ENCODE measurements at places on chromosomes 6 and 20. TPM values are rescaled to one million over a fixed set of nuclear protein-coding genes. Genes with fewer than 3 reads are reported as not detected.

- DNase-seq, result no peak
These were observed 41.6 kb upstream of the ANKEF1 start for GRCh38 chr20:9993137-9993536.

Gene KCNK16
- not detected for total RNA-seq

Gene TMEM30A
- 136 TPM for total RNA-seq

DNA sequence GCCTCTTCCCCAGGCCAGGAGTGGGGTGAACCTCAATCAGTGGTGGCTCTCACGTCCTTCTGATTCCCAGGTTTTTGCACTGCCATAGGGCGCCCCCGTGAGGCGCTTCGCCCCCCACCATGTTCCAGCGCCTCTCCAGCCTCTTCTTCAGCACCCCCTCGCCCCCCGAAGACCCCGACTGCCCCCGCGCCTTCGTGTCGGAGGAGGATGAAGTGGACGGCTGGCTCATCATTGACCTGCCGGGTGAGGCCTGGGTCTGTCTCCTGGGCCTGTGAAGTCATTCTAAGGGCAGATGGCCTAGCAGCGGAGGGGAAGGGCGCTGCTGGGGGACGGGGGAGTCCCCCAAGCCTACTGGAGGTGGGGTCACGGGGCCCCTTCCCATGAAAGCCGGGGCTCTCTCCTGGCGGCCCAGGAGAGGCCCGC, 4.5 kb downstream of the TP53INP2 start:
- peak; percentile 23 for DNase-seq

- DNase-seq, result no peak
These were observed 21.6 kb downstream of the TFEB start for GRCh38 chr6:41713650-41714291.

- DNase-seq, result peak; percentile 60
These were observed 184.2 kb upstream of the BMP2 start for GRCh38 chr20:6583134-6583738.

GRCh38 chr20:7113577-7114466, 346.3 kb downstream of the BMP2 start:
- peak; percentile 59 for DNase-seq

DNA sequence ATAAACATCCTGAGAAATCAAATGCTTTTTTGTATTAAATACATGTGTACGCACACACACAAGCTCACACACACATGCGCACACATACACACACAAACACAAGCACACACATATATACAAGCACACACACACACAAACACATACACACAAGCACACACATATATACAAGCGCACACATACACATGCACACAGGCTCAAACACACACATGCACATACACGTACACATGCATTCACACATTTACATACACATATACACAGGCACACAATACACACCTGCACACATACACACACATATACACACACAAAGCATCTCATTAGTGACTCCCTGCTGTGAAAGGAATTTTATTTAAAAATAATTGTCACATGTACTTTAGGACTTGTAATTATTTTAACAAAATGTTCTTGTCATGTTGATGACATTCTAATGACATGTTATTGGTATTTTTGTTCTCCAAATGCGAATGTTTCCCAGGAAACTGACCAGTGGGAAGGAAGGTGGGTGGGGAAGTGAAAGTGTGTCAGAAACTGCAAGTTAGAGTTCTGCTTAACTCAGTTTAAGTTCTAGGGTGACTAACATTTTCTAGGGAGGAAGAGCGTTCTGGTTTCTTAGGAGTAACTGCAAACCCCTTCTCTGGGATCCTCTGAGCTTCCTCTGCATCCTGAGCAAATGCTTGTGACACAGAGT, 113.9 kb upstream of the ZNF217 start:
- peak; percentile 43 for DNase-seq

Gene RFX6
- total RNA-seq, result not detected

Gene WFDC12
- not detected for total RNA-seq

Gene FAM110A
- total RNA-seq, result 5.4 TPM

- DNase-seq, result no peak
These were observed 43.4 kb upstream of the TRAM2 start for GRCh38 chr6:52620055-52620905.

DNA sequence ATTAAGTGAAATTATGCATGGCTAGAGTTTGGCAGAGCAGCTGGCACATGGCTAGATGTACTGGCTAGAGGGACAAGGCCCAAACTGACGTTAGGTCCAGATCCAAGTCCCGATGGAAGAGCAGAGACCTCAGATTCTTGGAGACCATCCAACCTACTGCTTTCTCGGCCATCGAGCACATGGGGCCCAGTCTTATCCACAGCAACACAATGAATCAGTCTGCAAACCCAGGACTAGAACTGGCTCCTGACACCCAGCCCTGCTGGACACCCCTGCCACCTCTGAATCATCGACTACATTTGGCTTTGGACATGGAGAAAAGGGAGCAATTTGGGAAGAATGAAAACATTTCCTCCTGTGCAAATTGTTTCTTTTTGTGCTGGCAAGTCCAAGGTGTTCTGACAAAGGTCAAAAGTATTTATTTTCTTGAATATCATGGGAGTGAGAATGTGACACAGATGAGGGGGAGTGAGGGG, 23.9 kb upstream of the YWHAB start:
- peak; percentile 93 for DNase-seq

DNA sequence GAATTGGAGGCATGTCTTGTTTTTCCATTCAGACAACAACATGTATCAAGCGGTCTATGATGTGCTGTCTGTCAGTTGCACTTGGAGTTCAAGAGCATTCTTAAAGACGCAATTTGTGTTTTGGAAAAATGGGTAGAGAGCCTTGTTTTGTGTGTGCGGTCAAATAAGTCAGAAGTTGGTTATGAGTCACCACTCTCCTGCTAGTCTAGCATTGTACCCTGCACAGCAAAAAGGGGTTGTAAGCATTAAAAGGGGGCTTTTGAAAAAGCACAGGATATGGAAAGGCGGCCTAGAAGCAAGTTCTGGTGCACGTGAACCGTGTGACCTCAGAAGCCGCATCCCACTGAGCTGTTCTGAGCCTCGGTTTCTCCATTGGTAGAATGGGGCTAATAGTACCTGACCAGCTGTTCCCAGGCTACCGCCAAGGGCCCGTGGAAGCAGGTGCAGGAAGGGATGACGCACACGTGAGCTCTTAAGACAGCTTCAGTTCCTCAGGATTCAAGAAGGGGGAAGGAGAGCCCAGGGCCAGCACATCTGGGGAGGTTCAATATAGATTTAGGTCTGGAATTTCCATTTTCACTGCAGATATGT, 61.6 kb upstream of the SNX9 start:
- DNase-seq, result no peak

DNA sequence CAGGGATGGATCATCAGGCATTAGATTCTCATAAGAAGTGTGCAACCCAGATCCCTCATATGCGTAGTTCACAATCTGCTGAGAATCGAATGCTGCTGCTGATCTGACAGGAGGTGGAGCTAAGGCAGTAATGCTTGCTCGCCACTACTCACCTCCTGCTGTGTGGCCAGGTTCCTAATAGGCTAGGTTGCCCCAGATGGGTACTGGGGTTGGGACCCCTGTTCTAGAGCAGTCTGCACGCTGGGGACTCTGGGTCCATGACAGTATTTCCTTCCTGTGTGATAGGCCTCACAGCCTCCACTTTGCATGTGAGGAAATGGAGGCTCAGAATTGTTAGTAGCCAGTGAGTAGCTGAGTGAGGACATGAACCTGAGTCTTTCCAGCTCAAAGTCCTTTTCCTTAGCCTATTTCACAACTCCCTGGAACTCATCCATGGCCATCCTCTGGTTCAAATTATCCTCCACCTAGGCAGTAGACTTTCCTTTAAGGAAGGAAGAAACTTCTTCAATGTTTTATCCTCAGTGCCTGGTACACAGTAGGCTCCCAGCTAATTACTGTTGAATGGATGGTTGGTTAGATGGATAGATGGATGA, 117.2 kb downstream of the SYCP2 start:
- no peak for DNase-seq

DNA sequence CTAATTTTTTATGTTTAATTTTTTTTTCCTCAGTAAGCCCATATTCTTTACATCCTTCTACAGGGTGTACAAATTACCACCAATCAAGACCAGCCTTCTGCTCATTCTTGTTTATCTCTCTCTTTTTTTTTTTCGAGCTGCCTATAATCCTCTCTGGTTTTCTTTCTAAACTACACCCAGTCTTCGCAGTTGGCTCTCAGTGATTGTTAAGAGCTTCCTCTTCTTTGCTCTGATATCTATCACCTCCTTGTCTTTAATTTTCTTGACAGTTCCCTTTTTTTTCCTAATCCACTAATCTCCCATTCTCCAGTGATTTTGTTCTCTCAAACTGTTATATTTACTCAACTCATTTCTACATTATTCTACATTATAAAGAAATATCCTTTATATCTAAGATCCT, 38.5 kb upstream of the PTPRK start:
- DNase-seq, result no peak

Gene ZC2HC1B
- total RNA-seq, result not detected

GRCh38 chr6:43966374-43966658, 160.9 kb downstream of the MRPL14 start:
- DNase-seq, result no peak

Gene GHRH
- not detected for total RNA-seq

Gene SSTR4
- total RNA-seq, result not detected

Gene HUS1B
- total RNA-seq, result 0.65 TPM

DNA sequence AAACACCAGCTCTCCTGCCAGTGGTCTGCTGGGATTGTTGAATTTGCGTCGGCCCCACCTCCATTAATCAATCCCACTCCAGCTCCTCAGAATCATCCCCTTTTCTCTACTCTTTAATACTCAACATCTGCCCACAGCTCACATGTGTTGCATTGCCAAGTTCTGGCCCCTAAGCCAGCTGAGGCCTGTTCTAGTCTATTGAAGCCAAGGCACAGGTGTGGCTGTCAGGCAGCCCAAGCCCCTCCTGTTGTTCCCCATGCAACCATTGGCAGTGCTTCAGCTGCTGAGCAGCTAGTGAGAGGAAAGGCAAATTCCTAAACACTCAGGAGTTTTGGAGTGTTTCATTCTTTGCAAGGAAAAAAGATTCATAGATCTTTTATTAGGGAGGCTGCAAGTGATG, 128.0 kb upstream of the NT5E start:
- no peak for DNase-seq

DNA sequence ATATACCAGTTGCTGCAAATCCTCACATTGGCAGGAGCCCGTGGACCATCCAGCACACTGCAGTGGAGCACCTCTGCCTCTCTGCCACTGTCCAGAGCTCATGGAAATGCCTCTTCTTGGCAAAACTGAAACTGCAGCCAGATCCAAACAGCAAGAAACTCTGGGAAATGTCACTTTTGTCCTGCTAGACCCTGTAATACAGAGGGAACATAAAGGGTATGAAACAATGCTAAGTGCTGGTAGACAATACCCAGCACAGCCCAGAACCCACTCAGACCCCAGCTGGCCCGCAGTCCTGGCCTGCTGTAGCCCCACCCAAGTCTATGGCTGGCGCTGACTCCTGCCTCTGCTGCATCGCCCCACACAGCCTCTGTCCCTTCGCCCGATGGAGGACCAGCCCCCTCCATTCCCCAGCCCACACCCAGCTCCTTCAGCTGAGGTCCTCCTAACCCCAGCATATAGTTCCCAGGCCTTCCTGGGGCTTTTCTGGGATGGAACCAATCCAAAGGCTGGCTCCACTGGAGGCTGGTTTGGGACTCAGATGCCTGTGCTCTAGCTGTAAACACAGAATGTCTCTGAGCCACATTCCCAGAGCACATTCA, 242.5 kb downstream of the LRFN2 start:
- no peak for DNase-seq

- DNase-seq, result no peak
These were observed 89.1 kb downstream of the PHF3 start for GRCh38 chr6:63724721-63725120.

Gene PHACTR1
- 0.49 TPM for total RNA-seq

- no peak for DNase-seq
These were observed 178.9 kb downstream of the PHF3 start for GRCh38 chr6:63814459-63814858.

DNA sequence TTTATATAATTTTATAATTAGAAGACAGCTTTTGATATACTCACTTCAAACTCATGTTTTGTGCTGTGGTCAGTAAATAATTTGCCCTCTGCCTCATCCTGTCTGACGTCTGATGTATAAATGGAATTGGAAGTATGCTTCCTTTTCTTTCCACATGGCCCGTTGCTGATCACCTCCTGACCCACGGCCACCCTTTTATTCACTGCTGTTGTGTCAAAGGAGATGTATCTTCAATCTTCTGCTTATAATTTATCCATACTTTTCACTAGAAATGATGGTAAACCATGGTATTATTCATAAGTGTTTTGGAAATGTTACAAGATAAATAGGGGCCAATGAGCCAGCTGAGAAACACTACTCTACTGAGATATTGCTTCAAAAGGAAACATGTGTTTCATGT, 841.8 kb downstream of the PHF3 start:
- no peak for DNase-seq

- no peak for DNase-seq
These were observed 66.2 kb downstream of the ABHD12 start for GRCh38 chr20:25324412-25324811.

DNA sequence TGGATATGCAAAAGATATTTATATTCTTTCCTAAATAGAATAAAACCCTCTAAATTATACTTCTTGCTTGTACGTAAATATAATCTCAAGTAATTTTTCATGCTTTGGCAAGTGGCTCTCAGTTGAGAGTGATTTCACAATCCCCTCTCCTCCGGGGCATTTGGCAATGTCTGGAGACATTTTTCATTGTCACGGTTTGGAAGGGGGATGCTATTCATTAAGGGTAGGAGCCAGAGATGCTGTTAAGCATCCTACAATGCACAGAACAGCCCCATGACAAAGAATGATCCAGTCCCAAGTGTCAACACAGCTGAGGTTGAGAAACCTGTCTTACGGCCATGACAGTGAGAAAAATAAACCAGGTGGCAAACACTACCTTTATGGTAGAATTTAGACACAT, 75.7 kb downstream of the AGPAT4 start:
- peak; percentile 89 for DNase-seq

GRCh38 chr6:154872542-154873114, 122.5 kb upstream of the TIAM2 start:
- DNase-seq, result no peak

GRCh38 chr6:1798303-1798964, 188.7 kb downstream of the FOXC1 start:
- DNase-seq, result peak; percentile 33

GRCh38 chr6:134521116-134521501, 203.2 kb upstream of the SGK1 start:
- DNase-seq, result no peak

- peak; percentile 19 for DNase-seq
These were observed 90.8 kb downstream of the DOK5 start for GRCh38 chr20:54566031-54566688.

- peak; percentile 95 for DNase-seq
These were observed 49.0 kb upstream of the RNF24 start for GRCh38 chr20:4064144-4064909.

Measured in fibroblast of the aortic adventitia (primary cell).